ENCODE measurements at places on chromosomes 16 and 17. TPM values are rescaled to one million over a fixed set of nuclear protein-coding genes. Genes with fewer than 3 reads are reported as not detected.

GRCh38 chr17:8377422-8377821, 918 bp upstream of the KRABD2 start:
- DNase-seq = no peak

The PIPOX gene
- 0.55 TPM for total RNA-seq

GRCh38 chr16:56743840-56744239, 13.9 kb downstream of the NUP93 start:
- peak; percentile 44 for DNase-seq

The SLC5A11 gene
- total RNA-seq = not detected

The CCL17 gene
- not detected for total RNA-seq

The JPT2 gene
- 35.3 TPM for total RNA-seq
